ENCODE measurements at places on chromosomes 1 and 21.
A peak's percentile ranks its signal among the peaks of the same experiment; 100 is the strongest.

- no peak for DNase-seq
Measured at GRCh38 chr1:237205400-237206064, 163.5 kb downstream of the RYR2 start.

- no peak for DNase-seq
Measured at GRCh38 chr1:163922743-163923201, 601.0 kb downstream of the NUF2 start.

DNA sequence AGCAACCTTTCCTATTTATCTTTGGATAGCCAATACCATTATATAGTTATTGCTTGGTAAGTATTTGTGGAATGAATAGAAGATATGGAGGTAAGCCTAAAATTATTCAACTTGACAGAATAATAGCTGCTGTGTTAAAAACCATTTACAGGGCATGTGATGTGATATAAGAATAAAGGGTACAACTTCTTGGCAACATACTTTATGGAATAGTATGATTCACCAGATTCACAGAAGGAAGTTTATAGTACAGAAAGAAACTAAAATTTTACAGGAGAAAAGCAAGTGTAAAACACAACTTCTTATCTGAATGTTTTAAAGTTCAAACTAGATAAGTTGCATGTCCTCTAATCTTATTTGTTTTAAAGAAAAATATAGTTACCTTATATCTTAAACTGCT, 186.4 kb upstream of the ZRANB2 start:
- DNase-seq, result no peak

GRCh38 chr1:82565546-82565945, 764.8 kb downstream of the ADGRL2 start:
- DNase-seq, result no peak

DNA sequence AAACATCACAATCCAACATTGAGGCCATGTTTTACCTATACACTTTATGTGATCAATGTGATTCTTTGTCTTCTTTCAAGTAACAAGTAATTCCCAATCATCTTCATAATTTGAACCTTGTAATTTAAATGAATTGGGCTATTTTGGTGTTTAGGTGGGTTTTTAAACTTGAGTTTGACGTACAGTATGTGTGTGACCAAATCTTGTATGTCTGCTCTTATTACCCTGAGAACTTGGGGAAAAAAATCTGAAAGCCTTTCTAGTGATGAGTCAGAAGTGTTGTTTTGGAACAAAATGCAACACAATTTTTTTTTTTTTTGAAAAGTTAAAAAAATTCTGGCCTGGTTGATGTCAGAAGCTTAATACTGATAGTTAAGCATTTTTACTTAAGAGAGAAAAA, 68.5 kb downstream of the HHAT start:
- DNase-seq, result no peak

GRCh38 chr1:36922593-36923426, 111.5 kb downstream of the GRIK3 start:
- no peak for DNase-seq

- DNase-seq, result no peak
Measured at GRCh38 chr1:175178056-175178455, 14.5 kb downstream of the KIAA0040 start.

- no peak for DNase-seq
Measured at GRCh38 chr1:19690342-19690741, 25.7 kb downstream of the HTR6 start.

GRCh38 chr1:60870269-60870865, 212.0 kb upstream of the NFIA start:
- DNase-seq, result no peak

- no peak for DNase-seq
Measured at GRCh38 chr1:6912518-6912917, 127.3 kb downstream of the CAMTA1 start.

DNA sequence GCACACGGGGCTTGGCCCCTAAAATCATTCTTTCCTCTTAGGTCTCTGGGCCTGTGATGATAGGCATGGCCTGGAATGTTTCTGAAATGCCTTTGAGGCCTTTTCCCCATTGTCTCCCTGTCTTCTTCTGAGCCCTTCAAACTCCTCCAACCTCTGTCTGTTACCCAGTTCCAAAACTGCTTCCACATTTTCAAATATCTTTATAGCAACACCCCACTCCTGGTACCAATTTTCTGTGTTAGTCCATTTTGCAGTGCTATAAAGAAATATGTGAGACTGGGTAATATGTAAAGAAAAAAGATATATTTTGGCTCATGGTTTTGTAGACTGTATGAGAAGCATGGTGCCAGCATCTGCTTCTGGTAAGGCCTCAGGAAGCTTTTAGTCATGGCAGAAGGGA, 158.8 kb downstream of the TM2D1 start:
- DNase-seq, result no peak

GRCh38 chr1:119291611-119292206, 76.9 kb upstream of the HAO2 start:
- no peak for DNase-seq

DNA sequence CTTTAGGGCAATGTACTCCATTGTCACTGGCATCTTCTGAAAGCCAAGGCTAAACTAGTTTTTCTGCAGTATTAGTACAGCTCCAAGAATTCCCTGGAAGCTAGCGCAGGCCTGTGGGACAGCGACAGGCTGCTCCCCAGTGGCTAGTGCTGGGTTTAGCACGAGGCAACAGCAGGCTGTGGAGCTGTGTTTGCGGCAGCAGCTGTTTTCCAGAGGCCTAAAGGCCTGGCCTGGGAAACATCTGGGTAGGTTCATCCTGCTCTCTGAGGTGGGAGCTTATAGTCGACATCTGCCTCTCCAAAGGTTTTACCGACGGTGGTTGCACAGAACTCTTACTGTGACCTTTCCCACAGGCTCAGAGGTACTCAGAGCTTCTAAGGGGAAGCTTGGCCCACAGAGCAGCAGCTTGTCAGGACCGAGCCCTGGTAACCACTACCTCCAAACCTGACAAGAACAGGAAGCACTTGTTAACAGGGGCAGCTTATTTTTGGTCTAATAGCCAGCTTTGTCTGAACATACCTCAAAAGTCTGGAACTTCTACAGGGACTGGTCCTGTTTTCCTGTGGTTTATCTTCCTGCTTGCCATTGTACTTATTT, 17.2 kb downstream of the CC2D1B start:
- DNase-seq, result no peak

DNA sequence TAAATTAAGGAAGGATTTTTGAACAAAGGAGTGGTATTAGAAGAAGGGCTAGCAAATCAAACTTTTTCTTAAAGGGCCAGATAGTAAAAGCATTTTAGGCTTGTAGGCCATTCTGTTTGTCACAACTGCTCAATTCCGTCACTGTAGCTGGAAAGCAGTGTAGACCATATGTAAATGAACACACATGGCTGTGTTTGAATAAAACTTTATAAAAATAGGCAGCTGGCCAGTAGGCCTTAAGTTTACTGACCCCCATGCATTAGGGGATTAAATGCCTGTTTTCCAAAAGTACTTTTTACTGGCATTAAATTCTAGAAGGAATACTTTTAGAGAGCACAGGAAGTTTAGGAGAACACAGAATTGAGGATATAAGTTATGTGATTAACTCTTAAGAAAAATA, 8.9 kb downstream of the IVNS1ABP start:
- no peak for DNase-seq

DNA sequence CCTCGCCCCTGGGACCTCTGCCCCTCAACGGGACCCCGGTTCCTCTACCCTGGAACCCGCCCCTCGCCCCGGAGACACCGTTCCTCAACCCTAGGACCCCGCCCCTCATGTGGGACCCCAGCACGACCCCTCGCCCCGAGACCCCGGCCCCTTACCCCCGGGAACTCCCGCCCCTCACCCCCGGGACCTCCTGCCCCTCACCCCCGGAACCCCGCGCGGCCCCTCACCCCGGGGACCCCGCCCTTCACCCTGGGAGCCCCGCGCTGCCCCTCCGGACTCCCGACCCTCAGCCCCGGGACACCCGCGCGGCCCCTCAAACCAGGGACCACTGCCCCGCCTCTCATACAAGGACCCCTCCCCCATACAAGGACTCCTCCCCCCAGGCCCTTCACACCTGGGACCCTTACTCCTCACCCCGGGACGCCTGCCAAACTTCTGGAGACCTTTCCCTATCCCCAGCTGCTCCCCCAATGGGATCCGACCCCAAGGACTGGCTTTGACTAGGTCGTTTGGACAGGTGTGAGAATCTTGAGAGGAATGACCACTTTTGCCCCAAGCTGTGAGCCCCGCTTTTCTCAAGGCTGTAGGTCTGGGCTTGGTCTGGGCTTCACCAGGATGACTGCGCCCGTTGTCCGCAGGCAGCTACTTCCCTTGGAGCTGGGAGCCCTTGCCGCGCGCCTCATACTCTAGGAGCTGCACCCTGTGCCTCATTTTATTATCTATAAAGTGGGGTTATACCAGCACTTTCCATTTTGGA, 843 bp downstream of the DIP2A start:
- DNase-seq, result peak; percentile 6

DNA sequence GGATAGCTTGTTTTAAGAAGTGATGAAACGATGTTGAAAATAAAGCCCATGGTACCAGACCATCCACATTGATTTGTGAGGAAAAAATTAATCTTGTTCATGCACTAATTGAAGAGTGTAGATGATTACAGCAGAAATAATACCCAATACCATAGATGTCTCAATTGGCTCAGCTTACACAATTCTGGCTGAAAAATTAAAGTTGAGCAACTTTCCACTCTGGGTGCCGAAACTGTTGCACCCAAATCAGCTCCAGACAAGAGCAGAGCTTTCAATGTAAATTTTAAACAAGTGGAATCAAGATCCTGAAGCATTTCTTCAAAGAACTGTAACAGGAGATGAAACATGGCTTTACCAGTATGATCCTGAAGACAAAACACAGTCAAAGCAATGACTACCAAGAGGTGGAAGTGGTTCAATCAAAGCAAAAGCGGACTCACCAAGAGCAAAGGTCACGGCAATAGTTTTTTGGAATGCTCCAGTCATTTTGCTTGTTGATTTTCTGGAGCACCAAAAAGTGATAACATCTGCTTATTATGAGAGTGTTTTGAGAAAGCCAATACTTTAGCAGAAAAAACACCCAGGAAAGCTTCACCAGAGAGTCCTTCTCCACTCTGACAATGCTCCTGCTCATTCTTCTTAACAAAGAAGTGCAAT, 16.1 kb upstream of the KCNA3 start:
- no peak for DNase-seq

GRCh38 chr1:98681812-98682211, 20.3 kb downstream of the SNX7 start:
- DNase-seq, result no peak

GRCh38 chr21:45618287-45618686, 25.2 kb upstream of the PCBP3 start:
- DNase-seq, result no peak

DNA sequence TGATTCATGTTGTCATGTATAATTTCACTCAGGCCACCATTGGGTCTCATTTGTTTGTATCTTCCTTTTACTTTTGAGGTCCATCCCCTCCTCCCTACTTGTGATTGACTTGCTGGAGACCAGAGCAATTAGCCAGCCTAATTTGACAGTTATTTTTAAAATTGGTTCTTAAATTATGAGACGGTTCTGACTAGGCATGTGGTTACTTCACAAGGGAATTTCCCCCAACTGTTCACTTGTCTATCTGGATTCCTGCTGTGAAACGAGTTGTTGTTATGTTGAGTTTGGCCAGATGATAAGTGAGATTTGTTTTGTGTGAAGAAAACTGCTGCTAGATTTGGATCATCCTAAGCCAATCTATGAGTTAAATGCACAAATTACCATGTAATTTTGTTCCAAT, 359.1 kb downstream of the BARHL2 start:
- no peak for DNase-seq

GRCh38 chr1:207822602-207823451, 71.0 kb downstream of the CD46 start:
- DNase-seq, result peak; percentile 52

DNA sequence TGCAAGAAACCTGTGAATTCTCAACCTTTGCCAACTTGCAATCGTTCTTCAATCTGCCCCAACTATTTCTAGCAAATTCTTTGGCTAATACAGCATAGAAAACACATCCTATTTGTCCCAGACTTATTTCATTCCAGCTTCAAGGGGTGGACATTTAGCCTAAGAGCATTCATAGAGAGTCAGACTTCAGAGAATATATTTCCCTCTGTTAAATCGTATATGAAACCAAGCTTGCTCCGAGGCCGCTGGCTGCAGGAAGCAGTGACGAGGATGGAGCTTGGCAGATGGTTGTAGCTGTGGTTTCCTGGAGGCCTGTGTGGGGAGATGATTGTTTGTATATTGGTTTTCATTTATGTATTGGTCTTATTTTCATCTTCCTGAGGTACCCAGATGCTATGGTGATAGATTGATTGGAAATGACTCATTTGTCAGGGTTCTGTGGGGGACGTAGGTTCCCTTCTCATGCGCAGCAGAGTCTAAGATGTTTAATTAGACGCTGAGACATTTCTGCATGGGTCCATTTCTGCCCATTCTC, 26.1 kb downstream of the MAN1C1 start:
- no peak for DNase-seq

DNA sequence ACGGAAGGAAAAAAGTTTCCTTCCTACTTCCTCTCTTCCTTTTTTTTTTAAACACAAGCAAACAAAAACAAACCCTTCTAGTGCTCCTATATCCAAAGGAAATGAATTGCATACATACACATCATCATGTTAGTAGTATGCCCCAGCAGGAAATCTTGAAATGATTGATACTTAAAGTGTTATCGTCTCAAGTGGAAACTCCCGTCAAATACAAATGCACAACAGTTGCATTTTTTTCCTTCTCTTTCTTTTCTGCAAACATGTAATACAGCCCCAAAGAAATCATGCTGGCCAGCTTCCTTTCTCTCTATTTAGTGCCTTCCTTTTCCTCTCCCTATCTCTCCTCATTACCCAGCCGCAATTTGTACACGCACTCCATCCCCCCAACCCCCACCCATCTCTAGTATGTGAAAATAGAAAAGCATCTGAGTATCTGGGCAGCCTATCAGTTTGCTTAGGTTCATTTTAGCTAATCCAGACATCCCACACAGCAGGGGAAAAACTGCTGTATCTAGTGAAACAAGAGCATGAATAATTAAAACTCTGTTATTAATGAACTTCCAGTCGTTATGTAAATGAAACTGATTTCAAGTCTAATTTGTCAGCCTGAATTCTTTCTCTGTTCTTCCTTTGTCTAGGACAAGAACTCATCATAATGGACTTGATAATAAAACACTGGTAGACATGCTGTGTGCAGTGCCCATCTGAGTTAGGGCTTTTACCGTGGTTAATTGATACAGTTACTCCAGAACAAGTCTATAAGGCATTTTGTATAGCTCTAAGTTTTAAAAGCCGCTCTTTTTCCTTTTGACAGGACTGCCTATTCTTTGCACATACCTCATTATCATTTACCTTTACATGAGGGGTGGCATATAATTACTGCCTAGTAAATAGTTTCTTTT, 336.5 kb upstream of the ADGRL2 start:
- no peak for DNase-seq
